ENCODE measurements at places on chromosomes 5 and 9.
A peak's percentile ranks its signal among the peaks of the same experiment; 100 is the strongest.

- DNase-seq: no peak
Observed at GRCh38 chr9:129939431-129939830, 103.6 kb downstream of the FNBP1 start.

GRCh38 chr9:137456061-137456863 is 2.9 kb downstream of the NSMF start:
- DNase-seq: no peak

DNA sequence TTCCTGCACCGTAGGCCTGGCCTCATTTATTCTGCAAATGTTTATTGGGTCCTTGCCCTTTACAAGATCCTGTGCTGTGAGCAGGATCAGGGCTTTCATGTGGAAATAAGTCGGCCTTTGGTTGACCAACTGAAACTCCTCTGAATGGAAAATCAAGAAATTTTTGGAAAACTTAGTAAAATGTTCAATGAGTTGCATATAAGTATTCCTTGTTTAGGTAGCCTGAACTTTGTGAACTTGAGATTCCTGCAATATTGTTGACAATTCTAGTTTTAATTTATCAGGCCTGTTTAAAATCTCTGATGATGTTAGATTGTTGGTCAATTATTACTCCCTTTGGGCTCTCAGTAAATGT is 1.1 kb downstream of the MAML1 start:
- DNase-seq: no peak

DNA sequence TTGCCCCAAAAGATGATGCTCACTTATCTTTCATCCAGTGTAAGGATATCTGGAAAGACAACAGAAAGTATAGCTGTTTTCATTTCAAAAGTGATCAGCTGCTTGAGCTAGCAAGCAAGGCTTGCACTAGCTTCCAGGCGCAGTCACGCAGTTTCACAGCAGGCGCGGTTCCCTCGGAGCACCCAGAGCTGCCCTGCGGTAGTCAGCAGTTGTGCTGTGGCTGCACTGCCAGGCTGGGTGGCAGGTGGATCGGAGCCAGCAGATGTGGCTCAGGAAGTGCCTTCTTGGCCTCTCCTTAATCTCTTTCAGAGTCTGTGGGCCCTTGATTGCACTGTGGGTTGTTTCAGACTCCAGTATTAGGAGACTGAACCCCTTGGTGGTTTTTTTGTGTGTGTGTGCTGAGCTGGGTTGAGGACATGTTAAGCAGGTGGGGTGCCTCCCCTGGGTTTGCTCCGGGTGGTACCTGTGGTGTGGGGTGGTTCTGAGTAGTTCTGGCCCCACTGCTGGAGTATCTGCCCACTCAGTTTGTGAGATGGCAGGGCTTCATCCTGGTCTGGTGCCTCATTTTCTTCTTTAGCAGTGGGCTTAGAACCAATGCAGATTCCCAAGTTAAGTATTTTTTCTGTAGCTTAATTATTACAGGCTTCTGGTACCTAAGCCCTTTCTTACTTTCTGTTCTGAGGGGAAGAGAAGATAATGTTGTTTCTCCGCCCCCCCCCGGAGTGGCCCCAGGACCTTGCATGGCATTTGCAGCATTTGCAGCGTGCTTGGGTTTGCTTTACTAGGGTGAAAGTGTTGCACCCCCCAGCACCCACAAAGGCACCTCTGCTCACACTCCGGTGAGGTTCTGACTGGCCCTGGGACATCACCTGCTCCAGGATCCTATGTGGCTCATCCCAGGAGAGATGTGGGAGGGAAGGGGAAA is 16.4 kb downstream of the TENT4A start:
- DNase-seq: peak; percentile 54

Data from body of pancreas (tissue), 4 donors.